ENCODE measurements at places on chromosomes 5 and 9.

- DNase-seq, result no peak
Observed at GRCh38 chr9:123041489-123041888, 8.0 kb downstream of the GPR21 start.

- DNase-seq, result no peak
Observed at GRCh38 chr9:13587571-13587970, 308.1 kb upstream of the MPDZ start.

GRCh38 chr9:104941597-104941996 is 13.6 kb upstream of the ABCA1 start:
- no peak for DNase-seq

DNA sequence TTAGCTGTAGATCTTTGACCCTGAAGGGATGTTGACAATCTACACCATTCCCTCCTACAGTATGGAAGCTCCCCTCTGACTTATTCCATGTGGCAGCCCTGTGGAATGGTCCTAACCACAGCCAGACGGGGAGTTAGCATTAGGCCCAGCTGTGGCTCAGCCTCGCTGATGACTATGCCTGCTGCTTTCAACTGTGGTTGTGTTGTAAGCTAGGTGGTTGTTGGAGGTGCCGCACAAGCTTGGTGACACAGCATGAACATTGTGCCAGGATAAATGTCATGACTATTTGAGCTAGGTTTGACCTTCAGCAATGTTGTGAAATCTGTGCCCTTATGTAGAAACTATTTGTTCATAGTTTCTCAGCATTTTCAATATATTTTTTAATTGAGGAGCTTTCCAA is 40.6 kb downstream of the SGCD start:
- no peak for DNase-seq

All from dermis microvascular lymphatic vessel endothelial cell (primary cell).